ENCODE measurements at places on chromosomes 16 and 17.

GRCh38 chr17:36993227-36993626 lies 44.5 kb downstream of the AATF start:
- DNase-seq = no peak

- DNase-seq = no peak
Measured at GRCh38 chr17:80558046-80558445, 13.4 kb downstream of the RPTOR start.

DNA sequence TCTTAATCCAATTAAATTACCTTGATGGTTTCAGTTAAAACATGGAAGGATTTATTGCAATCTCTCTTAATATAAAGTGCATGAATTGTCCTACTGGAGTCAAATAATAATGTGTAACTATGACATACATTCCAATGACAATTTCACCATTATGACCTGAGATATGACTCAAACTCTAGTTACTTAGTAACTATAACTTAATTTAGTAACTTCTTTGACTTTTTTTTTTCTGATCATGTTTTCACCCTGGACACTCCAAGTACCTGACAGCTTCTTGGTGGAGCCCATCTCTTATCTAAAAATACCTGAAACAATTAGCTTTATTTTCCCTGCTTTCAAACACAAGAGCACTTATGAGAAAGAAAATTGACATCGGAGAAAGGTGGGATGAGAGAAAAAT lies 123.7 kb downstream of the STX8 start:
- DNase-seq = no peak

GRCh38 chr17:58165981-58166380 lies 801 bp upstream of the OR4D2 start:
- no peak for DNase-seq

DNA sequence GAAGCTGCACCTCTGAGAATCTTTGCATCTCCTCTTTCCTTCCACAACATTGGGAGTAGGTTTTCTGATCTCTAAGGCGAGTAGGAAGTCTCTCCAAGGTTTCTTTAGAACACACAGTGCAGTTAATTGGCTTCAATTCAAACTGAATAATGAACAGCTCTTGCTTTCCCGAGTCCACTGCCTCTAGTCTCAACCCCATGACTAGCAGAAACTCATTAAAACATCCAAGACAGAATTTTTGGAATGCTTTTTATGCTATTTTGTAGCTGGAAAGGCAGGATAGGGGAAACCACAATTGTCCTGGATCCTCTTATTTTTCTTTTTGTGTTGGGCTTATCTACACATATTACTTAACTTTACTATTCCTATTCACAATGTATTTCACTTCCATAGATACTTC lies 206.6 kb downstream of the CDH8 start:
- DNase-seq = peak; percentile 49

GRCh38 chr16:54490112-54490488 lies 203.5 kb upstream of the IRX3 start:
- no peak for DNase-seq

GRCh38 chr17:47778184-47778635 lies 43.4 kb downstream of the OSBPL7 start:
- DNase-seq = no peak

GRCh38 chr16:89393738-89394406 lies 96.5 kb downstream of the ANKRD11 start:
- DNase-seq = no peak

DNA sequence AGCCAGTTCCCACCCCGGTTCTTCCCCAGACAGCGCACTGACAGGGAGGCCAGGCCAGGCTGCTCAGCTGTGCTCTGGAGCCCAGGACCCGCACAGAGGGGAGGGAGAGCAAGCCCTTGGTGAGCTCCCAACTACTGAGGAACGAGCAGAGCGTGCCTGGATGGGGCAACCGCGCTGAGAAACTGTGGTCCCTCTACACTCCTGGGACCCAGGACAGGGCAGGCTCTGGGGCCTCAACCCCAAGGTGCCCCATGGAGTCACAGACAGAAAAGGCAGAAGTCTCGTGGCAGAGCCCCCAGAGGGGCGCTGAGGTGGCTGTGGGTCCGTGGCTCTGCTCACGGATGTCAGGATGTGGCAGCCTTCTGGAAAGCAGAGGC lies 16.3 kb downstream of the SLX4 start:
- no peak for DNase-seq

DNA sequence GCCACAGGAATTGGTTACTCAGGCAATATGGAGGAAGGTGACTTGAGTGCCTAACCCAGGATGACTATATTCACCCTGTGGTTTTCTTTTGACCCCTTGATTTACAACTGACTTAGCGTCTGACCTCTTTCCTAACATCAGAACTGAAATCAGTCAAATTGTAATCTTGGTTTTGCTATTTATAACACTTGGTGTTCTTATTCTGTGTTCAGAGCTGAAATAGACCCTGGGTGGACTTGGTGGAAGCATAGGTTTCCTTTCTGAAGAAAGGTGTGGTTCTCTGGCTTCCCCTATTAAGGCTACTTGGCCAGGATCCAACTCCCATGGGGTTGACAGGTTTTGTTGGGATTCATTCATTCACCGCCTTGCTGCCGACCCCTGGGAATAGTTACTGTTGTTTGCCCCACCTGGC lies 80.8 kb downstream of the CLEC16A start:
- DNase-seq = no peak

DNA sequence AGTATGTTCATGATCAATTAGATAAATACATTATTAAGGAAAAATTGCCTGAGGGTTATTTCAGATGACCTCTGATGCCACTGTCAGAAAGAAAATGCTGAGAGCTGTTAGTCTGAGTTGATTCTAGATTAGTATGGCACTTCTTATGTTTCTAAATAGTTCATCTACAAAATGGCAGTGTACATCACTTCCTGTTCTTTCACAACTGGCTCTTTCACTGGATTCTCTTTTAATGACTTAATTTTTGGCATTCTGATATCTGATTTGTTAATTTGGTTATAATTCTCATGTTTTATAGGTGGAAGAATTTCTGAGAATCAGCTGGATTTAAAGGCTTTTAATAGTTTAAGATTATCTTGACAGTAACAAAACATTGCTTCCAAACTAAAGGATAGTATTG lies 3.3 kb downstream of the TAOK1 start:
- peak; percentile 28 for DNase-seq

DNA sequence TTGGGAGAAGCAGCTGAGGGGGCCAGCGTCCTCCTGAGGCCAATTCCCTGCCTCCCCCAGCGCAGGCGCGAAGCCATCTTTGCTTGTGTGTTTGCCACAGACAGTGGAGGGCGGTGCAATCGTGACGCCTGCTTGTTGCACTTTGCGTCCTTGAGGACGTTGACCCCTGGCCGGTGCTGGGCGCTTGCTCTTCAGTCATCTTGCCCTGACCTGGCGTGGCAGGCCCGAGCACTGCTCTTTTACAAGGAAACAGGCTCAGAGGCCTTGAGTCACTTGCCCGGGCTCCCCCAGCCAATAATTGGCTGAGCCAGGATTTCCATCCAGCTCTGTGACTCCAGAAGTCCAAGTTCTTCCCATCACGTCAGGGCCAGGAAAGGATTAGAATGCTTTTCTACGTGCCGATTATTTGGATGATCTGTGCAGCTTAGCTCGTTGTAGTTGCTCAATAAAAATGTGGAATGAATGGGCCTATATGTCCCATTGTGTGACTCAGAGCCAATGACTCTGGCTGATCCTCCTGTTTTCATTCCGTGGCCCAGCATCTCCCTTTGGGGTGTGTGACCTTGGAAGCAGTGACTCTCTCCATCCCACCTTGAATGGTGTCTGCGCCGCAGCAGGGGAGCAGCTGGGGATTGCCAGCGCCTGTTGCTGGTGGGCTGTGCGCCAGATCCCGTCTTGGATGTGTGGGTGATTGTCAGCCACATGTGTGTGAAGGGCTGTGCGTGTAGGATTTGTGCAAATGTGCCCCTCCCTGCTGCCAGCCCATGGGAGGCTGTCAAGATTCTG lies 214.1 kb downstream of the SEC14L1 start:
- DNase-seq = peak; percentile 89

- peak; percentile 77 for DNase-seq
Measured at GRCh38 chr17:43576563-43577229, 30.6 kb upstream of the ETV4 start.

GRCh38 chr17:38749223-38750043 lies 1.3 kb upstream of the PCGF2 start:
- DNase-seq = peak; percentile 53

- DNase-seq = no peak
Measured at GRCh38 chr17:55285340-55286301, 20.9 kb downstream of the HLF start.

- DNase-seq = no peak
Measured at GRCh38 chr17:83067071-83067717, 12.2 kb upstream of the METRNL start.

GRCh38 chr16:50706250-50706649 lies 12.8 kb downstream of the NOD2 start:
- DNase-seq = no peak
